Glutamatergic neuron (in vitro differentiated cells): ENCODE measurements at places on chromosomes 13 and 19.

GRCh38 chr13:73765651-73766384 is 368.4 kb downstream of the KLF12 start:
- DNase-seq, result peak; percentile 74

GRCh38 chr13:50812242-50812641 is 31.2 kb downstream of the DLEU7 start:
- DNase-seq, result no peak

DNA sequence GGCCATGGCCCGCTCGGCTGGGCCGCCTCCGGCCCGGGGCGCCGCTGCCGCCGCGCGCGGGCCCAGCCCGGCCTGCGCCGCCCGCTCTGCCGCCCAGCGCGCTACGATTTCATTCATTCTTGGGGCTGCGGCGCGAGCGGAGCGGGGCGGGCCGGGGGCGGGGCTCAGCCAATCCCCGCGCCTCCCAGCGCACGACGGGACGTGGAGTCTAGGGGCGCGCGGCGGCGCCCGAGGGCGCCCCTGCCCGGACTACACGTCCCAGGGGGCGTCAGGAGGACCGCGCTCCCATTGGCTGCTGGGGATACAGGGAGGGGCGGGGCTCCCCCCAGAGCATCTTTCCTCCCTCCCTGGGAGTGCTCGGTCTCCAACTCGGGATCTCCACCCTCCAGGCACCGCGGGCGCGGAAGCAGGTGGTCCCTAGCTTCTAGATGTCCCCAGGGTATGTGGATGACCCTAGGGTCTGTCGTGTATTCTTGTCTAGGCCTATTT is 5.6 kb upstream of the DPF1 start:
- peak; percentile 76 for DNase-seq

- no peak for DNase-seq
Measured at GRCh38 chr19:12092956-12093355, 28.4 kb downstream of the ZNF844 start.

DNA sequence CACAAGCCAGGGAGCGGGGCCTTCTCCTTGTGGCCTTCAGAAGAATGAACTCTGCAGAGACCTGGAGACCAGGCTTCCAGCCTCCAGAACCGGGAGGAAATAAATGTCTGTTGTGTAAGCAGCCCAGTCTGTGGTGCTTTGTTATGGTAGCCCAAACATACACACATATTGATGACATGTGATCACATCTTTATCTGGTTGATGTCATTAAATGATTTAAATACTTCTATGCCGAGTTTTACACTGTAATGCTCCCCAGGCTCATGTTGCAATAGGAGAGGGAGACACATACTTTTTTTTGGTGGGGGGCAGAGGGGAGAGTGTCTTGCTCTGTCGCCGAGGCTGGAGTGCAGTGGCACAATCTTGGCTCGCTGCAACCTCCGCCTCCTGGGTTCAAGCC is 188.0 kb upstream of the IRS2 start:
- DNase-seq, result no peak

- no peak for DNase-seq
Measured at GRCh38 chr13:65217471-65217995, 2012.6 kb downstream of the PCDH9 start.

GRCh38 chr19:37932985-37933936 is 26.3 kb downstream of the SIPA1L3 start:
- peak; percentile 54 for DNase-seq

DNA sequence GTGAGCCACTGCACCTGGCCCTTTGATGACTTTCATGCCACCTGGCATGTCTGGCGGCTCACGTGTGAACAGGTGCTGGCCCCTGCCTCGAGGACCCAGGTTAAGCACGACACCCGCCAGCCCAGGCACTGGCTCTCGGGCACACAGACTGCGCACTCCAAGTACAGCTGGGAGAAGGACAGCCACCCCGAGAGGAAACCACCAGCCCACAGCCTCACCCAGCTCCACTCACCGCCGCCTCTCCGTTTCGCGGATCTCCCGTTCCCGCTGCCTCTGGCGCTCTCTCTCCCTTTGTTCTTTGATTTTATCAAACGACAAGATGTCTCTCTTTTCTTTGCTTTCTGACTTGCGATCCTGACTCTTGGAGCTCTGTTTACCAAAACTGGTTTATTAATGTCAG is 27.4 kb upstream of the TINCR start:
- no peak for DNase-seq

DNA sequence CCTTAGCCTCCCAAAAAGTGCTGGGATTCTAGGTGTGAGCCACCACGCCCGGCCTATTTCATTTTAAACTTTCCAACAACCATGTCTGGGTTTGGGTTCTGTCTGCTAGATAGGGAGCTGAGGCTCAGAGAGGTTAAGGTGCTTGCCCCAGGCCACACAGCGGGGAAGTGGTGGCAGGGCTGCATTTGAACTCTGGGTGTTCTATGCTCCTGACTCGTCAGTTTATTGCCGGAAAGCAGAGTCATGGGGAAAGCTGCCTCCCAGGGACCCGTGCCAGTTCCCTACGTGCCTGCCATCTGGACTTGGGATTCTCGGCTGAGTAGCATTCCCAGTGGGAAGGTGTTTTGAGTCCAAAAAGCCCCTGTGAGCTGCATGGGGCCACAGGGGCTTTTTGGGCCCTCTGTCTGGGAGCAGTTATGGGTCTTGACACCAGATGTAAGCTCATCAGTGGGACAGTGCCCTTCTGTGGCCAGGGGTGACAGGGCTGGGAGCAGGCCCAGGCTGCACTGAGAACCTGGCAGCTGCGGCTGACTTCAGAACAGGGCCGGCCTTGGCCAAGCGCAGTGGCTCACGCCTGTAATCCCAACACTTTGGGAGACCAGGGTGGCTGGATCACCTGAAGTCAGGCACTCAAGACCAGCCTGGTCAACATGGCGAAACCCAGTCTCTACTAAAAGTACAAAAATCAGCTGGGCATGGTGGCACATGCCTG is 10.9 kb downstream of the RFX1 start:
- no peak for DNase-seq

DNA sequence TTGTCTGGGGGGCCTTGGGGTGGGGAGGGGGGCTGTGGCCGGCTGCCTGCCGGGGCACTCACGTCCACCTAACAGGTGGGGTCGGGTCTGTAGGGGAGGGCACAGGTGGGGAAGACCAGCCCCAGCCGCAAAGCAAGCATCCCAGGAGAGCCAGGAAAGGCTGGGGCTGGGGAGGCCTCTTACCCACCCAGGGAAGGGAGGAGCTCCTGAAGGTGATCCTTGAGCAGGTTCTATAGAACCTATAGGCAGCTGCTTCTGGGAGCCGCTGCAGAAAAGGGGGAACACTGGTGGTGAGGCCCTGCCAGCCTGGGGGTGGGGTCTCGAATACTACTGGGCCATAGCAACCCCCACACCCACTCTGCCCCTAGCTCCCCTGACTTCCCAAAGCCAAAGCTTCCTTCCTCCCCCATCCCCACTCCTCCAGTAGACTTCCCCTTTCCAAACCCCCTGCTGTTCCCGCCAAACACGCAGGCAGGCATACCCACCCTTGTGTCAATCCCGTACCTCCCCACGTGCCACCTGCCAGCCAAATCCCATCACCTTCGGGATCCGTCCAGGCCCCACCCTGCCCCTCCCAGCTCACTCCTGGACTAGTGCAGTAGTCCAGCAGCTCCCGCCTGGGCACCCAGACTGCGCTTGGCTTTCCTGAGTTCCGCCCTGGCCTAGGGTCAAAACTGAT is 5.6 kb downstream of the KLF16 start:
- DNase-seq, result no peak

GRCh38 chr13:63044589-63045313 is 1629.1 kb upstream of the PCDH20 start:
- DNase-seq, result no peak

GRCh38 chr19:18230941-18231734 is 4.9 kb upstream of the PDE4C start:
- DNase-seq, result no peak

- DNase-seq, result no peak
Measured at GRCh38 chr13:79496188-79496587, 15.2 kb downstream of the NDFIP2 start.

DNA sequence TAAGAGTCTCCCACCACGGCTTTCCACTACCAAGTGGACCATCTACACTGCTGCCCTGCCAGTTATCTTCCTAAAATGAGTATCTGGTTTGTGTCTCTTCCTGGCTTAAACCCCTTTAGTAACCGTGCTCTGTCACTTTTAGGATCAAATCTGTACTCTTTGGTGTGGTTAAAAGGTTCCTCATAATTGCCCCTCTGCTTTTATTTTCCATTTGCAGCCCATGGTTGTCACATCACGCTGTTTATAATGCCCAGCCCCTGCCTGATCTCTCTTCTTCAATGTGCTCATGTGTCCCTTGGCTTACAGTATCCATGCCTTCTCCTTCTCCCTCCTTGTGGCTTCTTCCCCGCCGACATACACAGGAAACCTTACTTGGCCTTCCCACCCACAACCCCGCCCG is 100.1 kb downstream of the DGKH start:
- DNase-seq, result no peak

GRCh38 chr13:99339736-99340397 is 32.7 kb upstream of the GPR183 start:
- peak; percentile 30 for DNase-seq

GRCh38 chr13:99403458-99403971 is 96.3 kb upstream of the GPR183 start:
- DNase-seq, result no peak

GRCh38 chr13:33487575-33488243 is 202.2 kb upstream of the STARD13 start:
- no peak for DNase-seq

DNA sequence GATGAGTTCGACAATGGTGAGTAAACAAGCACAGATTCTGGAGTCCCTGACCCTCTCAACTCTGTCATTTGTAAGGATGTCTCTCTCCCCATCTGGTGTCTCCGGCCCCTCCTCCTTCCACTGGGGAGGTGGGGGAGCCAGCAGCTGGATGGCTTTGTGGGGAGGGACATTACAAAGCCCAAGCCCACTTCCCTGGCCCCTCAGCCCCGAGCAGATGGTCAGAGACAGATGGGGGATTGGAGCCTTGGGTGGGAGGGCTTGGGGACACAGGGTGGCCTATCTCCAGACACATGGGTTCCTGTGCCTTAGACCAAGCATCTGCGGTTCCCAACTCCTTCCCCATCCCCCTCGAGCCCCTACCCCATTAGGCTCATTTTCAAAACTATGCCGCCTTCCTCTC is 2.5 kb downstream of the TIMM50 start:
- DNase-seq, result peak; percentile 83

DNA sequence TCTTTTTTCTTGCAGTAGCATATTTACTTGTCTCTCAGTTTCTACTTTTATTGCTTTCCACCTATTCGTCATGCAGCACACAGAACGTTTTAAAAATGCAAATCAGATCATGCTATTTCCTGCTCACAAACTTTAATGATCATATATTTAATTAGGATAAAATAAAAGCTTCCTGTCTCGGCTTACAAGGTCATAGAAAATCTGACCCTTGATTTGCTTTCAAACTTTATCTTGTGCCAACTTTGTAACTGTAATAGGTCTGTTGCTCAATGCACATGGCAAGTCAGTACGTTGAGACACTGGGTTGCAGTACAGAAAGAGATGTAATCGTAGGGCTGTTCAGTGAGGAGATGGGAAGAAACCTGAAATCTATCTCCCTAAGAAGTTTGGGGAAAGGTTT is 95.6 kb upstream of the CSNK1A1L start:
- DNase-seq, result no peak

DNA sequence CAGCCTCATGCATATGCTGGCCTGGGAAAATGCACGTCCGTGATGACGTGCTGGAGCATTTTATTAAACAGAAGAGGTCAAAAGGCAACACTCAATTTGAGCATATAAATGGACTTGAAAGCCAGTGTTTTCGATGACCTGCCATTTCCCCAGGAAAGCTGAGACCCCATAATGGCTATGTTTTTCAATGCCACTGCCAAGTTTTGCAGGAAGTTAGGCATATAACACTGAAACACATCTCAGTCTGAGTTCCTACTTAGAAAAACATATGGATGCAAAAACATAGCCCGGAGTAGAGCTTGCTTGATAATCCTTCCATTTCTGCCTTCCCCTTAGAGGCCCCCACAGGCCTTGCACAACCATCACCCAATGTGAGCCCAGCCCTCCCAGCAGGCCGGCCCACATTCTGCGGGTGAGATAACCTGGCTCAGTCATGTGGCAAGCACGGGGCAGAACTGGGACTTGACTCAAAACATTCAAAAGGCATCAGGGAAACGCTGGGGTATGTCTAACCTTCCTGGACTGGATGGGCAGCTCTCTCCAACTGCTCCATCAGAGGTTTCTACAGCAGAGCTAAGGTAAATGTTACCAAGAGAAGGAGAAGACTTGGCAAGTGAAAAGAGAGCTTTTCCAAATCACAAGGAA is 24.9 kb downstream of the EPS15L1 start:
- DNase-seq, result no peak

DNA sequence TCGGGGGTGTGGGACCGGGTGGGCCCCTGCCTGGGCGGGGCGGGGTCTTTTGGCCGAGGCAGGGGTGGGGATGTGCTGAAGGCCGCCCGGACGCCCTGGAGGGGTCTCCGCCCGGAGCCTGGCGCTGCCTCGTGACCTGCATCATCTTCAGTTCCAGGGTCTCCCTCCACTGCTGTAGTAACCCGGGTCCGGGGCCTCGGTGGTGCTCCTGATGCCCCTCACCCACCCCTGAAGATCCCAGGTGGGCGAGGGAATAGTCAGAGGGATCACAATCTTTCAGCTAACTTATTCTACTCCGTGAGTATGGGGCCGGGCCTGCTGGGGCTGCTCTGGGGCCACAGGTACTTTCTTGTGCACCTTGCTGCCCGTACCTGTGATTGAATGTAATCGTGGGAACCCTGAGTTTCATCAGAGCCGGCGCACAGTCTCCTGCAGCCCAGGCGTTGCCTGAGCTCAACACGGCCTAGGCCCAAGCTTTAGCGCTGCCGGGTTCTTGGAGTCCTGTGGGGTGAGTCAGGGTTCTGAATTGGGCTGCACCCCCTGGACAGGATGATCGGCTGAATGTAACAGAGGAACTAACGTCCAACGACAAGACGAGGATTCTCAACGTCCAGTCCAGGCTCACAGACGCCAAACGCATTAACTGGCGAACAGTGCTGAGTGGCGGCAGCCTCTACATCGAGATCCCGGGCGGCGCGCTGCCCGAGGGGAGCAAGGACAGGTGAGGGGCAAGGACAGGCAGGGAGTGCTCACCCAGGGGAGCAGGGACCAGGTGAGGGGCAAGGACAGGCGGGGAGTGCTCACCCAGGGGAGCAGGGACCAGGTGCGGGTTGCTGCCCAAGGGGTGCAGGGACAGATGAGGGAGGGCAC is 10.5 kb downstream of the PEAK3 start:
- DNase-seq, result peak; percentile 48

- DNase-seq, result no peak
Measured at GRCh38 chr13:59088716-59089115, 1075.0 kb downstream of the DIAPH3 start.

DNA sequence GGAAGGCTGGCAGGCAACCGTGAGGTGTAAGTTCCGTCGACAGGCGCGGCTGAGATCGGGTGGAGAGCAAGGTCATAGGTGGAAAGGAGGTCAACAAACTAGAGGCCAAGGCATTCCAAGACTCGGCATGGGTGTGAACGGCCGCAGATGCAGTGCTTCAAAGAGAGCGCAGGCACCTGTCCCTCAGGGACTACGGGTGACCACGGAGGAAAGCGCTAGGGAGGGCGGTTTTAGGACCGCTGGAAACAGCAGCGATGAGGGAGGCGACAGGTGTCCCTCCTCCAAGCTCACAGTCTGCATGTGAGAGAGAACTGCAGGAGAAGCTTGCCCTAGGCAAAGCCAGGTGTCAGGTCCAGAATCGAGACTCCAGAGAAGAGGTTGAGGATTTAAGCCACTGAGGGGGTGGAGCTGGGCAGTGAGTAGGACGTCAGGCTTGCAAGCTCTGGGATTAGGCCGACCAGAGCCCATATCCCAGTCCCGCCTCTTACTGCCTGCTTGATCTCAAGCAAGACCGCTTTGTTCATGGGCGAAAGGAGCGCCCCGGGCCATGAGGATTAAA is 1.6 kb upstream of the MLNR start:
- peak; percentile 26 for DNase-seq
